CMK (cell line): ENCODE measurements at places on chromosomes 12 and 14.

DNA sequence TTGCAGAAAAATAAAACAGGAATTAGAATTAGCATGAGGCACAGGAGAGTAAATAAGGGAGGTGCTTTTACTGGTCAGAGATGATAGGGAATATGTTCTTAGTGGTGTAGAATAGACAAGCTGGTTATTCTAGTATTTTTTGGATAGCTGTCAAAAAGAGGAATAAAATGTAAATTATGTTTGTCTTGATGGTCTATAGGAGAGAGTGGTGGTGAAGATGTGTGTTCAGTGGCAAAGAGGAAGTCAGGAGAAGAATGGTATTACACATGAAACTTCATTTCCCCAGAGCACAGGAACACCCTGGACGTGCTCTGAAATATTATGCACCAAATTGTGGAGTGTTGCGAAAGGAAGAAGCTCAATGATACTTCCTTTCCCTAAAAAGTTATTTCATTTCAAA, 27.8 kb downstream of the MUCL1 start:
- DNase-seq, result no peak

- DNase-seq, result no peak
These were observed 588.7 kb downstream of the CCER1 start for GRCh38 chr12:90366286-90366685.

- no peak for DNase-seq
These were observed 185.6 kb upstream of the NAV3 start for GRCh38 chr12:77644915-77645605.

DNA sequence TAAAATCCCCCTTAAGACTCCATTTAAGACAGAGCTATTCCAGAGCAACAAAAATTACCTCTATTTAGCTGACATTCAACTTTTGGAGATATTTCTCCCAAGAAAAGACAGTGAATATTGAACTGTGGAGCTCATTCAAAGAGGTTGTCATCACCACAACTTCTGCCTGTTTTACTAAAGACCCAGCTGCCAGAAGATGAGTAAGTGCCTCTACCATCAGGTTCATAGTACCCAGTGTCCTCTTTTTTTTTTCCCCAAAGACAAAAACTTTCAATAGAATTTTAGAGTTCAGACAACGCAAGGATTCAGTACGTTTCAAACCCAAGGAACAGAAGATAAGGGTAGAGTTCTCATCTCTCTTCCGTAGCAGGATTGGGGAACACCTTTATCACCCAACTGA, 461.3 kb downstream of the BCAT1 start:
- DNase-seq, result no peak

DNA sequence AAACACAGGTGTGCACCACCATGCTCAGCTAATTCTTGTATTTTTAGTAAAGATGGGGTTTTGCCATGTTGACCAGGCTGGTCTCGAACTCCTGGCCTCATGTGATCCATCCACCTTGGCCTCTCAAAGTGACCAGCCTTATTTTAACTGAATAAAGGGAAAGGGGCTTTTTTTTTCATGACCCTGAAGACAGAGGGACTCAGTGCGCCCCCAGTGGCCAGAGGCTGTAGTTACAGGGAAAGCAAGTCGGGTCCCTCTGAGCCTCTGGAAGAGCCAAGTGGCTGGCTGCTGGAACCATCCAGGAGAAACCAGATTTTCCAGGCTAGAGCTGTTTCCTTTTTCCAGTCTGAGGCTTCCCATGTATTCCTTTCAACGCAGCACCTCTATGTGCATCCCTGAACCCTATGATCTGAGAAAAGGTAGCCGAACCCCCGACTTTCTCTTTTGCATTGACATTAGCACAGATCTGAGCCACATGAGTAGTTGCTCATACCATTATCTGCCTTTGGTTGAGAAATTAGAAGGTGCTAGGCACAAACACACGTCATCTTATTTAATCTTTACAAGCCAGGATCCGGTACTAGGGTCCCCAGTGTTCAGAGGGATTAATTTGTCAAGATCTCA, 342.7 kb downstream of the CACNA1C start:
- peak; percentile 29 for DNase-seq
